COR-L47 (cell line): ENCODE measurements at places on chromosomes 2 and 18.

- DNase-seq: no peak
Observed at GRCh38 chr2:7694076-7694985, 777.1 kb downstream of the RNF144A start.

DNA sequence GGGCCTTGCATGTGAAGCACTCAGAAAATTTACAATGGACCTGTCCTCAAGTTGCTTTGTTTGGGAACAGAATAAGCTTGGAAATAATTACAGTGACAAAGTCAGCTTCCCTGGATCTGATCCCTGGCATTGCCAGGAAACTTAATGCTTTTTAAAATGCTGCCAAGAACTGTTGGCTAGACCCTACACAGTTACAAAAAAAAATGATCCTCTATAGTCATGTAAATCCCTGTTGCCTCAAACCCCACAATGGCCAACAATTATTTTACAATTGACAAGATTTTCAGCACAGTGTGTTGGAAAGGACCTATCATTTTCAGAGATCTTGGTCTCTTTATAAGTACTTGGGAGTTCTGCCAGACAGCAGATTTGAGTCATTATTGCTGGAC is 470.4 kb upstream of the ACVR2A start:
- DNase-seq: peak; percentile 75

GRCh38 chr2:70705160-70705850 is 62.7 kb downstream of the ADD2 start:
- DNase-seq: no peak

- no peak for DNase-seq
Observed at GRCh38 chr2:172375251-172375650, 52.1 kb upstream of the ITGA6 start.

GRCh38 chr18:3995476-3996102 is 459.5 kb downstream of the DLGAP1 start:
- DNase-seq: peak; percentile 65

- DNase-seq: no peak
Observed at GRCh38 chr2:77314721-77315120, 207.5 kb downstream of the LRRTM4 start.

- DNase-seq: no peak
Observed at GRCh38 chr2:18896125-18896764, 306.9 kb upstream of the NT5C1B start.

GRCh38 chr2:128997166-128997866 is 678.6 kb upstream of the HS6ST1 start:
- no peak for DNase-seq

GRCh38 chr2:235324324-235324723 is 169.5 kb upstream of the AGAP1 start:
- no peak for DNase-seq

DNA sequence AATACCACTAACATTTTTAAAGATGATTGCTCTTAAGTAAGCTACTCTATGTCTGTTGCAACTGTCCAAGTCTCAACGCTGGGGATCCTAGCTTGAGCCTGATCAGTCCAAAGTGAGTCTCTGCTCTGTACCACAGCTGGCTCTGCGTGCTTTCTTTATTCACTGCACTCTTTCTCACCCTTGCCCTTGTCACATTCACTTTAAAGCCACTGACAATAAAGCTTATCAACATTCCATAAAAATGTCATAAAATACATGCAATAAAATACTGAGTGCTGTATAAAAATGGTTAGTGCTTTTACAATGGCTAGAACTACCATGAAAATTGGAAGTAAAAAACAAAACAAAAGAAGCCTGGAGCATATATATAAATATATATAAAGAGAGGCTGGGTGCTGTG is 45.5 kb upstream of the LRRTM4 start:
- no peak for DNase-seq

DNA sequence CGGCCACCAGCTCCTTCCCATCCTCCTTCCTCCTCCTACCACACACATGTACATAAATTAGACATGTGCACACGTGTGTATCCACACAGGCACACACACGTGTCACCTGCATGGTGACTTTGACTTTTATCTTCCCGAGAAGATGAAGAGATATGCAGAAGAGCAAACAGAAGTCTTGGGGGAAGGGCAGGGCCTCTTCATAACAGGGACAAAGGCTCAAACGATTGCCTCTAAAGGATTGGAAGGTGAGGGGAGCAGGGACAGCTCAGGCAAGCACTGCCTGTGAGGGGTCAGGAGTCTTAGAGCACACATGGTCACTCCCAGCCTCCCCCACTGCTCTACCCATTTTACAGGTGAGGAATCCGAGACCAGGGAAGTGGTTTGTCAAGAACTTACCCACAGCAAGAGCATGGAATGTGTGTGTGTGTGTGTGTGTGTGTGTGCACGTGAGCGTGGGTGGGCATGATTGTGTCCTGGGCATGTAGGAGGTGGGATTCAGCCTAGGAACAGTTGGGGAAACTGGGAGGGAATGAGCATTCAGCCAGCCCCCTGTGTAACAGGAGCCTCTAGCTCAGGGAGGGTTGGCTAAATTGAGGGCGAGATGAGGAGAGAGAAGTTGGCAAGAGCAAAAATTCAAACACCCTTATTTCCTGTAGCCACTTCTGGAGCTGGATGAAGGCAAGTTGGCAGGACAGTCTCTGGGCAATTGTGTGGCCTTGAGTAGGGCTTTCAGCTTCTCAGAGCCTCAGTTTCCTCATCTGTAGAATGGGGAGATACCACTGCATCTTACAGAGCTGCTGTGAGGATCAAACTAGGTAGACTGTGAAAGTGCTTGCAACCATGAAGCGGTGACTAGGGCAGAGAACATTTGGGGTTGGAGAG is 24.2 kb downstream of the CIB4 start:
- no peak for DNase-seq

- no peak for DNase-seq
Observed at GRCh38 chr18:46040033-46040746, 31.9 kb downstream of the PSTPIP2 start.

GRCh38 chr2:130834091-130834930 is 2.4 kb upstream of the ARHGEF4 start:
- no peak for DNase-seq

DNA sequence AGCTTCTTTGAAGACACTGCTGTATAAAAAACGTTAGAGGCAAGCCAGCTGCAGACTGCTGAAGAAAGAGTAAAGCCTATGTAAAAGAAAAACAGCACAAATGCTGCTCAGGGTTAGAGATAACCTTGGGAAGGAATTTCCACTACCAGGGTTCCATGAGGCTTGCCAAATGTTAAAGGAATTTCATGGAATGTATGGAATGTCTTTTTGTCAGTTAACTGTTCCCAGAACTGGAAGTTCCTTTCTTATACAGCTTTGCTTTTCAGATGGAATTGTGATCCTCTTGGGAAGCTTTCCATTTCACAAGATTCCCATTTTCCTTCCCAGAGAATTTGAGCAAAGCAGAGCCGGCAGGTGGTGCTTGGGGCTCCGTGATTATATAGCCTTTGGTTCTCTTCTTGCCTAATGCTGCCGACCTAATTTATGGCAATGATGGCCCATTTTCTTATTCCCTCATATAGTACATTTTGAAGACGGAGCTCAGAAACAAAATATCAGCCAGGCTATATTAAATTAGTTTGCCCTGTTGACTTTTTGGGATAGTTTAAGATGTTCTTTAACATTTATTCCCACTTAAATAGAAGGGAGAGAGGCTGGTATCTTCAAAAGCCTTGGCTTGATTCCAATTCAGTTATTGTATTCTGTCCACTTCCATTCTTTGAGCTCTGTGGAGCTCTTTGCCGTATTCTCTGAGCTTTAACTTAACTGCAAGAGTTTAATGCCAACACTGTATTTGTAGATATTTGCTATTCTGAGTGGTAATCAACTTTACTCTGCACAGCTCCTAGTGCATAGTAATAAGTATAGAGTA is 162.3 kb downstream of the PHLPP1 start:
- no peak for DNase-seq

DNA sequence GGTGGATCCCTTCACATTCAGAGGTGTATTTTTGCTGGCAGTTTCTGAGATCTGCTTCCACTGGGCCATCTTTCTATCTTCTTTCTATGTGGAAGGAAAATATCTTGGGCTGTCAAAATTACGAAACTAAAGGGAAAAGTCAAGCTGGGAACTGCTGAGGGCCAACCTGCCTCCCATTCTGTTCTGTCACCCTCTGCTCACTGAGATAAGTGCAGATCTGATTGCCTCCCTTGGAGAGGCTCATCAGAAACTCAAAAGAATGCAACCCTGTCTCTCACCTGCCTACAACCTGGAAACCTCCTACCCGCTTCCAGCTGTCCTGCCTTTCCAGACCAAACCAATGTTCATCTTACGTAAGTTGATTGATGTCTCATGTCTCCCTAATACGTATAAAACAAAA is 26.5 kb downstream of the RAX start:
- DNase-seq: no peak
